Aorta (tissue), 5 donors: ENCODE measurements at places on chromosomes 4 and X.

- no peak overlapping the region for H3K4me3 ChIP-seq
- no peaks in the 10 kb centered on the region for H3K36me3 ChIP-seq
- no peaks in the 10 kb centered on the region for H3K4me1 ChIP-seq
Measured at GRCh38 chr4:138910914-138911336, 104.7 kb upstream of the NOCT start.

DNA sequence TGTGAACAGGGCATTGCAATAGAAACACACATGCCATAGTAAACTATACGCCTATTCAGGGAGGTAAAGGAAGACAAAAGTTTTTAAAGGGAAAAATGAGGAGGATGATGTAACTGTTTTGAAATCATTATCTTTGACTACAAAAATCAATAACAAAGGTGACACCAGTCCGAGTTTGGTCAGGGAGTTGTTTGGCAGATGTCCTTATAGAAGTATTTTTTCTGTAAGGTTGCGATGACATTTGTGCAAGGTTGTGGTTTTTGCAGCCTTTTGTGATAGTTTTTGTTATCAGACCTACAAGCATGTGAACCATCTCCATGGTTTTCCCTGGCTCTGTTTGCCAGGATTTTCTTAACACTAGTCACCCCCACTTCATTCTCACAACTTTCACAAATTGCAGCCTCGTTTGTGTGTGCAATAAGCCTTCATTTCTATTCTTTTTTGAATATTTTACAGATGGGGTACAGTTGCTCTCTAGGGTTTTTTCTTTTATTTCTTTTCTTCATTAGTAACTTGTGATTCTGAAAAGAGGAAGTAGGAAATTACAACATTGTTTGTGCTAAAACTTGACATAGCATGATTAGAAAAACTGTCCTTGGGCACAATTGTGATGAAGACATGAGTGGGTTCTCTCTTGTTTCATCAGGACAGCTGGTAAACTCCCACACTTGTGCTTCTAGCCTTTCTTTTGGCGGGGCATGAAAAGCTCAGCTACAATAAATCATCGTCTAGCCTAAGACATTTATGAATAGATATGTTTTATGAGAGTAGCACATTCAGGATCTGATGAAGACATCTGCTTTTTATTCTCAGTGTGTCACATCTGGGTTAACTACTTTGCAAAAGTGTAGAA, 60.2 kb upstream of the PNPLA4 start:
- H3K27ac ChIP-seq = no peak overlapping the region
- no peak overlapping the region for H3K4me3 ChIP-seq
- H3K27me3 ChIP-seq = no peaks in the 10 kb centered on the region
- DNase-seq = no peak

GRCh38 chr4:22356987-22357596, 158.8 kb downstream of the ADGRA3 start:
- no peaks in the 10 kb centered on the region for H3K27me3 ChIP-seq
- H3K4me1 ChIP-seq = no peaks in the 10 kb centered on the region
- H3K4me3 ChIP-seq = no peak overlapping the region
- no peaks in the 10 kb centered on the region for H3K36me3 ChIP-seq

DNA sequence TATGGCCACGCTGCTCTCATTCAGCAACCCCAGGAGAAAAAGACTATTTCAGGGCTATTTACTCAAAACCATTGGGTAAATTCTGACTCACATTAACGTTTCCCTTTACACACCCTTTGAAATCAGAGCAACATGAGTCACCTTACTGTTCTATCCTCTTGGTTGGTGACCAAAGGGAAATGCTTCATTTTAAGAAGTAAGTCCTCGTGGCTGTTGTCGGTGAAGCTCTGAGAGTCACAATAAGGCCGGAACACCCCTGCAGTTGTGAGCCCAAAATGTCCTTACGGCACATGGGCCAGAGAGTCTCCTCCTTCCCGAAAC, 56.3 kb upstream of the SPRY1 start:
- H3K4me3 ChIP-seq = no peak overlapping the region
- no peak for DNase-seq

- no peaks in the 10 kb centered on the region for H3K27me3 ChIP-seq
- no peak for DNase-seq
- H3K4me3 ChIP-seq = no peak overlapping the region
- H3K4me1 ChIP-seq = no peaks in the 10 kb centered on the region
Measured at GRCh38 chr4:84493092-84493850, 5.8 kb downstream of the NKX6-1 start.

GRCh38 chr4:66769441-66769840, 775.9 kb downstream of the CENPC start:
- H3K4me3 ChIP-seq = no peak overlapping the region
- H3K27ac ChIP-seq = no peak overlapping the region
- DNase-seq = no peak

DNA sequence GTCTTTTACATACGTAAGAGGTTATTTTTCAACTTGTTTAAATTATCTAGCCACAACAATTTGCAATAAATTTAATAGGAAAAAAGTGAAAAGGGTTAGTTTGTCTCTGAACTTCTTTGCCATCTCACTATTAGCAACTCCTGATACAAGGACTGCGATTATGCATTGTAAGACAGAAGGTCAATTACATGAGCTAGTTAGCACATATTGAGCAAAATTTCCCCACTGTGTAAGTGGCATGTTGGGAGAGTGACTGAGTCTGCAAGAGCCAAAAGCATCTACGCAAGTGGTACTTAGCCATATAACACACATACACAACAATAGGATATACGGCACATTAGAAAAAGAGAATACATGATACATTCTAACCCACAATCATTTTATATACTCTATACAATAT, 927.2 kb downstream of the STPG2 start:
- no peaks in the 10 kb centered on the region for H3K4me1 ChIP-seq
- H3K36me3 ChIP-seq = no peaks in the 10 kb centered on the region
- peaks cover 3% of the 10 kb centered on the region for H3K27me3 ChIP-seq

GRCh38 chrX:27565992-27566391, 24.2 kb upstream of the DCAF8L2 start:
- DNase-seq = no peak
- no peaks in the 10 kb centered on the region for H3K4me1 ChIP-seq
- H3K27ac ChIP-seq = no peak overlapping the region

GRCh38 chr4:68617003-68617698, 41.0 kb upstream of the UGT2B17 start:
- no peak overlapping the region for H3K4me3 ChIP-seq
- no peaks in the 10 kb centered on the region for H3K27me3 ChIP-seq
- DNase-seq = no peak
- H3K4me1 ChIP-seq = no peaks in the 10 kb centered on the region
- no peaks in the 10 kb centered on the region for H3K36me3 ChIP-seq

DNA sequence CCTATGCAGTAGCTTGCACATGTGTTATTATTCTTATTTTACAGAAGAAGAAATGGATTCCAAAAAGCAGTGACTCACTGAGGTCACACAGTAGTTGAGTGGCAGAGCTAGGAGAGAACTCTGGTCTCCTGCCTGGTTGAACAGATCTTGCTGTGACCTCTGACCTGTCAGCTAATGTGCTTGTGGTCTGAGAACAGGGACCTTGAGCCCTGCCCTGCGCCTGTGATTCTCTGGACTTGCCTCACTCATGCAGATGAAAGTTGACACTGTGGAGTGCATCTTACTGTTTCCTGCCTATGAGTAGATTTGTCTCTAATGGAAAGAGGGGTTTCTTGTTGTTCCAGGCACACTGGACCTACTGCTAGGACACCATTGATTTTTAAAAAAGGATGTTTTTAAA, 32.3 kb downstream of the ETNPPL start:
- H3K36me3 ChIP-seq = no peaks in the 10 kb centered on the region
- no peaks in the 10 kb centered on the region for H3K4me1 ChIP-seq
- H3K4me3 ChIP-seq = no peak overlapping the region
- no peak for DNase-seq
- no peak overlapping the region for H3K27ac ChIP-seq

DNA sequence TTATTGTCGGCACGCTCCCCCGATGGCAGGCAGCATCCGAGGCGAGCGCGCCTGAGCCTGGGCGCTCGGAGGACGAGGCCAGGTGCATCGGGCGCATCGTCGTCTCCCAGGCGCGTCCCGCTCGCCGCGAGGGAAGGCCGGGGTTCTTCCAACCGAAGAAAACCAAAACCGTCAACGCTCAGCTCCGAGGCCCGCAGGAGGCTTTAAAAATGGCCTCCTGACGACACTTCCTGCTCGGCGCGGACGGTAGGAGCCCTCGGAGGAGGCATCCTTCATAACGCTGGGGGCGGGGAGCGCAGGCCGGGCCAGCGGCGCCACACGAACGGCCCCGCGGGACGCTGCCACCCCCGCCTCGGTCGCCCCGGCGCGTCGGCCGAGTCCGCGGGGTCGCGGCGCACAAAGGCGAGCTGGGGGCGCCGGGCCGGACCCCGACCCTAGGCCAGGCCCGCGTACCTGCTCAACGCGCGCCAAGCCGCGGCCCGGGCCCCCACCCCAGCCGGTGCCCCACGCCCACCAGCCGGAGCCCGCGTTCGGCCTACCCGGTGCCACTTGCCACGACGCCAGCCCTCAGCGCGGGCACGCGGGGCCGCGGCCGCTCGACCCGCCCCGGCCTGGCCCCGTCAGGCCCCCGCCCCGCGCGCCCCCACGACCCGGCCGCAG, 501 bp downstream of the ZNF518B start:
- DNase-seq = peak; percentile 83
- peak overlapping the region; percentile 79 for H3K4me3 ChIP-seq
- H3K27me3 ChIP-seq = no peaks in the 10 kb centered on the region
- H3K36me3 ChIP-seq = peaks cover 10% of the 10 kb centered on the region

DNA sequence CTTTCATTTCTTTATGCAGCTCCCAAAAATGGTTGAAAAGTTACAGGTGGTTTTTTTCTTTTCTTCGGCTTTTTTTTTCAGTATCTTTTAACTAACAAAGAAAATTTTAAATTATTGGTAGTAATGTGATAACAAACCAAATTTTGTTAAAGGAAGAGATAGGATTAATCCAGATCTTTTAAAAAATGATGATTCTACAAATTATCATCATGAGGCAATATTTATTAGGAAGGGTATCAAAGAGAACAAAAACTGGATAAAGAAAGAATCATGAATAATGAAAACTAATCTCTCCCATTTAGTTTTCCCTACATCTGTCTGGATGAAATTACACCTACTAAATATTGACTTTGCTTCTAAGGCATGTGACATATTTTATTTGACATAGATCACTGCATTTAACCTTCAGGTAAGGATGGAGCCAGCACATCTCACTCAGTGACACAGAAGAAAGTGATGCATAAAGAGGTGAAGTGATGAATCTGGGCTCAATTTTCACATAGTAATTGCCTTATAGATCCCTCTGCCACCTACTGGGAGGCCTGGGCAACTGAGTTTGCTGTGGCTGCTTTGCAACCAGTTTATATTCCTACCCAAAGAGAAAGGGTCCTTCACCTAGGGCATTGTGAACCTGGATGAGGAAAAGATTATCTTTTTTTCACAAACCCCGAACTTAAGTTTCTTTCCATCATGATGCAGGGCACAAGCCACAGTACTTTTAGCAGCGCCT, 155.6 kb downstream of the HNRNPD start:
- H3K27me3 ChIP-seq = no peaks in the 10 kb centered on the region
- DNase-seq = no peak
- no peak overlapping the region for H3K27ac ChIP-seq
- no peak overlapping the region for H3K4me3 ChIP-seq

DNA sequence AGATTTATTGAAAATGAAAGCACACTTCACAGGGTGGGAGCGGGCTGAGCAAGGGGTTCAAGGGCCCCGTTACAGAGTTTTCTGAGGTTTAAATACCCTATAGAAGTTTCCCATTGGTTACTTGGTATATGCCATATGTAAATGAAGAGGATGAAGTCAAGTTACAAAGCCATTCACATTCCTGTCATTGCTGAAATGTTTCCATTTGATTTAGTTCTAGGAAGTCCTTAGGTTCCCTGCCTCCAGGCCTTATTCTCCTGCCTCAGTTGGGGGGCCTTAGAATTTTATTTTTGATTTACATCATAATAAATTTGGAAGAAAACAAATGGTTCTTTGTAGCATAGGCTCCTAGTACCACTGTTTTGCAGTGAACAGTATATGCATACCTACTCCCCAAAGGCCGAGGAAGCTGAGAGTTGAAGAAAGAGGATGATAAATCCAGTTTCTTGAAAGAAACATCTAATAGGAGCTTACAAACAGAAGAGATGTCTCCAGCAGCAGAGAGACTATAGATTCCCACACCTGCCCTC, 31.8 kb downstream of the SERTM2 start:
- no peak overlapping the region for H3K4me3 ChIP-seq
- H3K27ac ChIP-seq = no peak overlapping the region
- H3K27me3 ChIP-seq = no peaks in the 10 kb centered on the region
- H3K36me3 ChIP-seq = no peaks in the 10 kb centered on the region
- no peaks in the 10 kb centered on the region for H3K4me1 ChIP-seq

GRCh38 chr4:61374447-61374891, 174.3 kb downstream of the ADGRL3 start:
- H3K27me3 ChIP-seq = no peaks in the 10 kb centered on the region
- no peak overlapping the region for H3K27ac ChIP-seq
- H3K4me1 ChIP-seq = no peaks in the 10 kb centered on the region
- no peak overlapping the region for H3K4me3 ChIP-seq
- no peaks in the 10 kb centered on the region for H3K36me3 ChIP-seq
